ENCODE measurements at places on chromosomes 11 and 22.

DNA sequence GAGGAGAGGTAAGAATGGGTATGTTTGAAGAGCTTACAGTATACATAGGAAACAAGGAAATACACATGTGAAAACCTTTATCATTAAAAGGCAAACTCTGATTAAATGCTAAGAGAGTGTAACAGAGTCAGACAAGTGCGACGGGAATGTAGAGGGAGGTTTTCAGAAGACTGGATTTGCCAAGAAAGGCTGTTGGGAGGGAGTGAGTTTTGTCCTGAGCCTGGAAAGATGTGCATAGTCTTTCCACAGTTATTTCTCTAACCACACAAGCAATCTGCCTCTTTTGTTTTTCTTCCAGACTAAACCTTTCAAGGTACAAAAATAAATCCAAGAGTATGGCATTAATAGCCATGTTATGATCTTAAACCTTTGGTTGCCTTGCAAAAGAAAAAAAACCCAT, 170.9 kb downstream of the KIRREL3 start:
- DNase-seq, result no peak

DNA sequence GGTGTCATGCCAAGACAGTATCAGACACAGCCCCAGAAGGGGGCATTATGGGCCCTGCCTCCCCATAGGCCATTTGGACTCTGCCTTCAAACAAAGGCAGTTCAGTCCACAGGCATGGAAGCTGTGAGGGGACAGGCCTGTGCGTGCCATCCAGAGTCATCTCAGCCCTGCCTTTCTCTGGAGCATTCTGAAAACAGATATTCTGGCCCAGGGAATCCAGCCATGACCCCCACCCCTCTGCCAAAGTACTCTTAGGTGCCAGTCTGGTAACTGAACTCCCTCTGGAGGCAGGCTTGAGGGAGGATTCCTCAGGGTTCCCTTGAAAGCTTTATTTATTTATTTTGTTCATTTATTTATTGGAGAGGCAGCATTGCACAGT, 14.6 kb downstream of the IL10RA start:
- DNase-seq, result no peak

DNA sequence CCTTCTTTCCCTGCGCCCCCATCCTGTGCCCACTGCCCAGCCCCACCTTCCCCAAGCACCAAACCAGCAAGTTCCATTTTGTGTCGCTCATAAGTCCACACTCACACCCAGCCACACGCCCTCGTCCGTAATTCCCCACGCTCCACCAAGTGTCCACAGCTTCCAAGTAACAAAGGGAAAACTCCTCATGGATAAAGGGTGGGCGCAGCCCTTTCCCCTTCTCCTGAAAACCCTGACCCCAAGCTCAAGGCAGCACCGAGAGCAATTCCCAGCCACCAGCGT, 458 bp downstream of the FXYD6 start:
- DNase-seq, result no peak

DNA sequence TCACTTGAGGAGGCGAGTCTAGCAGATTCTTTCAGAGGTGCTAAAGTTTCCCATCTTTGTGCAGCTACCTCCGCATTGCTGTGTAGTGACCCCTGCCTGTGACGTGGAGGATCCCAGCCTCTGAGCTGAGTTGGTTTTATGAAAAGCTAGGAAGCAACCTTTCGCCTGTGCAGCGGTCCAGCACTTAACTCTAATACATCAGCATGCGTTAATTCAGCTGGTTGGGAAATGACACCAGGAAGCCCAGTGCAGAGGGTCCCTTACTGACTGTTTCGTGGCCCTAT, 8.9 kb upstream of the SAMM50 start:
- no peak for DNase-seq

GRCh38 chr11:36186340-36187175, 102.7 kb downstream of the COMMD9 start:
- DNase-seq, result no peak

GRCh38 chr11:113494021-113494420, 18.8 kb upstream of the DRD2 start:
- DNase-seq, result no peak

All from effector memory CD4-positive, alpha-beta T cell (primary cell).